ENCODE measurements at places on chromosomes 5 and 9.

GRCh38 chr9:87290241-87291052 is 207.2 kb upstream of the DAPK1 start:
- no peak for DNase-seq

DNA sequence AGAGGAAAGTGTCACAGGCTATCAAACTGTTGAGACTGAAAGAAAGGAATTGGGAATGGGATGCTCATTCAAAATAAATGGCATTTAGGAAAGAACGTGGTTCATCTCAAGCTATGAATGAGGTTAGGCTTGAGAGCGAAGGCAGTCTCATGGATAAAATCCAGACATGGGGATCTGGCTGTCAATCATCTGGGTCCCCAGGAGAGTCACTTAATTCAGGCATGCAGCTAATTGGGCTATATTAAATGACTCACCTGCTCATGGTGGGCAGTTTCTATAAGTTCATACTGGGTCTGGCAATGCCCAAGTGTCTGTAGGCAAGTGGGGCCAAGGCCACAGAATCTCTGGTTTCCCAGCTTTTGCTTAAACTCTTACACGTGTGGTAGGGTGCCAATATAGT is 286.5 kb upstream of the SEMA6A start:
- no peak for DNase-seq

DNA sequence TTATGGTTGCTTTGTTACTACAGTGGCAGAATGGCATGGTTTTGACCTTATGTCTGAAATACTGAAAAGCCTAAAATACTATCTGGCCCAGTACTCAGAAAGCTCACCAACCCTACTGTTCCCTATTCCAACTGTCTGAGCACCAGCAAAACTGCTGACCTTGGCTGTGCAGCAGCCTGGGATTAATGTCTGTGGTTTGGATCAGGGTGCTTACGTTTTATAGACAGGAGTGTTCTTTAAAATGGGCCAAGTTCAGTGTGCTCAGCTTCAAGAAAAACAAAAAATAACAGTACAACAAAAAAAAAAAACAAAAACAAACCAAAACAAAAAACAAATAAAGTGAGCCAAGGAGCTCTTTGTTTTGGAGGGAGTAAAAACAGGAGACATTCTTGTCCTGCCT is 36.4 kb downstream of the SLC28A3 start:
- DNase-seq: no peak

DNA sequence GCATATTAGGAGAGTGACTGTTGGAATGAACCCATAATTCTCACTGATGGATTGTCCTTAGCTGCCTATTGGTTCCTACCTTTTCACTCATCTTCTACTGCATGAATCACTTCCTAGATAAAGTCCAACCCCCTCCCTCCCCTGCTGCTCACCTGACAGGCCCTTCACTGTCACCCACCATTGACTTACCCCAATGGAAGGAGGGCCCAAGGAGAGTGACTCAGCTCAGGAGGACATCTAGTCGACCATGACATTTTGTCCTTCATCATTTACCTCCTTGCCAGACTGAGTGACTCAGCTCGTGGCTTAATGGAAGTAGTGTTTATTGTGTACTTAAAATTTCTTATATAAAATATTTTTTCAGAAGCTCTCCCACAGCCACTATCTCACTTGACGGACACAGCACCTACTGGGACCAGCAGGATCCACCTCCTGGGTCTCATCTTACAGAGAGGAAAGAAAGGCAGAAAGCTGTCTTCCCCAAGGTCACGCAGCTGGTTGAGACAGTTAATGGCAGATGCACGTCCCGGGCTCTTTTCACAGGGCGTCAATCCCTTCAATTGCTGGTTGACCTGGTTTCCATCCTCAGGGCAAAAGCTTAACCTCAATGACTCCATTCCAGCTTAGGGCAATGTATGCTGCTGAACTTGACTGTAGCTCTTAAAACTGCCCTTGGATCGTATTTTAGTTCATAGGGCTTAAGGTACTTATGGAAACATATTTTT is 142.3 kb downstream of the MARCHF11 start:
- no peak for DNase-seq

GRCh38 chr5:9239626-9240025 is 306.2 kb downstream of the SEMA5A start:
- DNase-seq: no peak

GRCh38 chr9:93232388-93232960 is 48.5 kb downstream of the WNK2 start:
- no peak for DNase-seq

DNA sequence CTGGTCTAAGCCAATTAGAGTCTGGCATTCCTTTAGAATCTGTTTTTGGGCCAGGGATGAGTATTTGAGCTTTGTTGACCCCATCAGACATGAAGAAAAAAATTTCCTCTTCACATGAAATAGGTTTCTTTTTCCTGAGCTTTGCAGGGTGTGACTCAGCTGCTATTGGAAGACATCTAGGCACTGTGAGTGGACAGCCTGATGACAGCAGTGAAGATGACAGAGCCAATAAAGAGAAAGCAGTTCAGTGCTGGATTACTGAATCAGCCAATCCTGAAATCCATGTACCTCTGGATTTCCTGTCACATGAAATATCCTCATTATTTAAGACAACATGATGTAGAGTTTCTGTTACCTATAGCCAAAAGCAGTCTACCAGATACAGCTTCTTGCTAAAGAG is 51.3 kb upstream of the GRIA1 start:
- no peak for DNase-seq

DNA sequence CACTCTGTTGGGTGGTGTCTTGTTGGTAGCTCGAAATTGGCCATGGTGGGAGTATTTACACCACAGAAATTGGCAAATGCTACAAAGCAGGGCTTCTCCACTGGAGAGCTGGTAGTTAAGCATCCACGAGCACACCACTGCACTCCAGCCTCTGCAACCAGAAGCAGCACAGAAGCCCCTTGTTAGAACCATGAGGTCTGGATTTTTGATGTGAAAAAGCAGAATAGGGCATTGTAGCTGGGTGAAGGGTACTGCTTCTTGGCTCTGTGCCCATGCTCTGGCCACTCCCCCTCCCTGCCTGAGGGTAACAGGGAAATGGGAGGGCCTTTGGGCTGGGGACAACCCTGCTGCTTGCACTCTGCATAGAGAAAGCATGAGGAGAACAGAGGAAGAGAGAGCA is 81.2 kb upstream of the UBTD2 start:
- DNase-seq: no peak

GRCh38 chr9:137160716-137161557 is 8.9 kb downstream of the LRRC26 start:
- no peak for DNase-seq

DNA sequence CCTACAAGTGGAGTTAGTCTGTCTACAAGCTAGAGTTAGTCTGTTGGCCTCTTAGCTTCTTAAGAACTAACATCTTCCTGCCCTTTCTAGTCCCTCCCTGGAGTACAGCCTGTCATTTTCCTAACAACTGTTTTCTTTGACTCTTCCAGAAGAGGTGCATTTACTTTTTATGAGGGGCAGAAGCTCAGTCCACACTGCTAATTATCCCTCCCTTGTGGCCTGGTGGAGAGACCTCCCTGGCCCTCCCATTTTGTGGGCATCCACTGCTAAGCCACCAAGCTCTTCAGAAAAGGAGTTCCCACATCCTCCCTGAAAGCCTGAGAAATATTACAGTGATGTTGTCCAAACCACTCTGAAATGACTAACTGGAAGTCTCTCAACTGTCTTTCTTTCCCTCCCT is 8.0 kb downstream of the MAP1B start:
- DNase-seq: no peak

DNA sequence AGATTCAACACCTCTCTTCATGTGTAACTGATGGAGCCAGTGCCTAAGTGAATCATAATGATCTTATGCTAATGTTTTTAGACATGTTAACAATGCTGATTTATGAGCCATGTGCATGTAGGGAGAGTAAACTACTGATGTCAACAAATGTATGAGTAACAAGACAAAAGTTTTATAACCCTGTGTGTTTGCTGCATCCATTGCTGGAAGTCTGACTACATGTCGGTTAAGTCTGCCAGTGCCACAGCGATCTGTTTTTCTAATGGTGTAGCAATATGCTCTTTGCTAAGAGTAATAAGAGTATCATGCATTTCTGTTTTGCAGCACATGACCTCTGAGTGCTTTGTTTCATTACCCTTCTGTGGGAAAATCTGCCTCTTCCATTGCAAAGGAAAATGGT is 26.4 kb upstream of the TMOD1 start:
- DNase-seq: peak; percentile 23

- no peak for DNase-seq
These were observed 67.6 kb downstream of the S1PR3 start for GRCh38 chr9:89058906-89059305.

GRCh38 chr5:148961261-148962199 is 101.3 kb downstream of the SH3TC2 start:
- DNase-seq: no peak

DNA sequence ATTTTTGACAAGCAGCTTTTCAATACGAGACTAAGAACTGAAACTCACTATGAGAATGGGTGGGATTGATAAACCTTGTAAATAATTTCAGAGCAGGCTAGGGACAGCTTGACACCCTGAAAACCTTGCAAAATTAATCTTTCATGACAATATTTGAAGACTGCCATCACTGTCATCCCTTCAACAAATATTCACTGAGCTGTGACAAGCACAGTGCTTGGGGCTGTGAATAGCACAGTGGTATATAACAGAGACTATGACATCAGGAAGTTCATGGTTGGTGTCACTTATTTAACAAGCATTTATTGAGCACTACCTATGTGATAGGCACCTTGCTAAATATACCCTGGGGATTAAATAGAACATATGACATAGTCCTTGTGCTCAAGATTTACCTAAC is 741.0 kb upstream of the RIOK2 start:
- no peak for DNase-seq

DNA sequence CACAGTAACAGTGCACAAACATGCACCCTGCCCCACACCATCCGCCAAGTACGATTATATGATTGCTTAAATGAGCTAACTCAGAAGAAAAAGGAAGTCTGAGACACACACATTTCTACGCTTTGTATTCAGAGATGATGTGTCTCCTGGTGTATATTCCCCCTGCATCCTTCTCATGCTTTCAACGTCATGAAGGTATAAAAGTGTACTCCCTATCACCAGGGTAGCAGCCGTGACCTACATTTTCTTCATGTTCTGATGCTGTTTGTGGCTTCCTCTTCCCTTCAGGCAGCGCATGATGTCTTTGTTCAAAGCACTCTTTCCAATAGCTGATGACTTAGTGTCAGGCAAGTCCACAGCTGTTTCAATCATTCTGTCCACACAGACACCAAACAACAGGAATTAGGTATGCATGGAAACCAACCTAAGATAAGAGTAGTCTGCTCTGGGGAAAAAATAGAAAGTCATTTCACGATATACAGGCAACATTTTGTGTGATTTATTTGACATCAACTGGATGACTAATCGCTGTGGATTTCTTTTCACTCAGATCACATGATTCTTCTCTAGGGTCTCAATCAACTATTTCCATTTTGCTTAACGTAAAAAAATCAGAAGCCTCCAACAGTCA is 269.4 kb upstream of the PTGER4 start:
- DNase-seq: no peak

DNA sequence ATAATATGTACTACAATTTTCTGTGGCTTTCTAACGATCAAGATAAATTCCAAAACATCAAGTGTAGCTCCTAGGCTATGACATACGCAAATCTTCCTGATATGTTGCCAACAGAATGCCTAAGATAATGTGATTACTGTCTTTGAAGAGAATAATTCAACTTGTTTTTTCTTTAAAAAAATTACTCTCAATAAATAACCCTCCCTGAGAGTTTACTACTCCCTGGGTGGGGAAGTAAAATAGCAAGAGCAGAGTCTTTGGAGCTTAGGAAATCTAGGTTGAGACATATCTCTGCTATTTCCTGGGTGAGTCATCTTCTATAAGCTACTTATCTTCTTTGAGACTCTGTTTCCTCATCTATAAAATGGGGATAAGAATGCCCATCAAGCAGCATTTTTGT is 201.2 kb downstream of the ACTL7B start:
- no peak for DNase-seq

DNA sequence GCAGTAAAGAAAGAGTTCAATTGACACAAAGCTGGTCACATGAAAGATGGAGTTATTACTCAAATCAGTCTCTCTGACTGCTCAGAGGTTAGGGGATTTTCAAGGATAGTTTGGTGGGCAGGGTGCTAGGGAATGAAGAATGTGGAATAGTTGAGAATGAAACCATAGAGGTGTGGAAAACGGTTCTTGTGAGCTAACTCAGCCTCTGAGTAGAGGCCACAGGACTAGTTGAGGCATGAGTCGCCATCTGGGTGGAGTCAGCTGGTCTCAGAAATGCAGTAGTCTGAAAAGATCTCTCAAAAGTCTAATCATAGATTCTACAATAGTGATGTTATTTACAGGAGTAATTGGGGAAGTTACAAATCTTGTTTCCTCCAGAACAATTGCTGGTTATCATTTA is 178.9 kb upstream of the SPEF2 start:
- no peak for DNase-seq

- no peak for DNase-seq
These were observed 8.7 kb upstream of the B4GALT1 start for GRCh38 chr9:33175649-33176325.

DNA sequence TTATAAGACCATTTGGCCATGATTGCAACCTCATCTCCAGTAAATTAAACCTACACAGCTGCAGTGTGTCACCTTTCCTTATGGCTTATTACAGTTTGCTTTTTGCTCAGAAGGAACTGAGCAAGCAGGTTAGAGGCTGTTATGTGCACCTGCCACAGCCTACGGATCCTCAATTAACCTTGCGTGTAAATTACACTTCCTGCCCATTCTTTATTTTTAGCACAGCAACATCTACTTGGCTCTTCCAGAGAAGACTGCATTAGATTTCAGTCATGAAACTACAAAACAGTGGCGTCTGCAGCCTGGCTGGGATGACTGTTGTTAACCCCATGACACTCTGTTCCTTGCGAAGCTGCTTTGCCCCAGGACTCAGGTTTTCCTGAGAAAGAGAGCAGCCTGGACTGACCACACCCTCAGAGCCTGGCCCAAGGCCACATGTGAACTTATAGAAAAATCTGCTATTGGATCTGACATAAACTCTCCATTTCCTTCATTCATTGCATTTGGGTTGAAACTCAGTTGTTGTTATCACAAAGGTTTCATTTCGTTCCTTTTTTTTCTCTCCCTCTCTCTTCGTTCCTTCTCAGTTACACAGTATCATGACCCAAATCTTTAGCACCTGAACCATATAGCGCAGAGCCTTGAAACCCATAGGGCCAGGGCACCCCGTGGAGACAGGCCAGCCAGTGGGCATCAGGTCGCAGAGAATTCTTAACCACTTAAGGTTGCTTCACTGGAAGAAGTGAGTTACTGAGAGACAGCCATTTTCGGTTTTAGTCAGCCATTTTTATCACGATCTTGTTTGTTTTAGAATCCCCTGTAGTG is 138.6 kb downstream of the PALM2AKAP2 start:
- no peak for DNase-seq
